ENCODE measurements at places on chromosomes 16 and 17. TPM values are rescaled to one million over a fixed set of nuclear protein-coding genes. Genes with fewer than 3 reads are reported as not detected.

Gene IL32
- 209 TPM for polyA plus RNA-seq

Gene ZG16
- polyA plus RNA-seq, result 0.22 TPM

Gene OTOP3
- not detected for polyA plus RNA-seq

Gene WNT9B
- polyA plus RNA-seq, result 0.22 TPM

Gene LRRC36
- 0.15 TPM for polyA plus RNA-seq

Gene MSLN
- polyA plus RNA-seq, result 14.2 TPM

Gene ACSM5
- 4.4 TPM for polyA plus RNA-seq

Gene CREBBP
- 17.3 TPM for polyA plus RNA-seq

Gene FOXN1
- polyA plus RNA-seq, result 0.01 TPM

Gene AGRP
- 0.09 TPM for polyA plus RNA-seq

Gene TMEM92
- polyA plus RNA-seq, result 1.4 TPM

Gene SYNGR3
- polyA plus RNA-seq, result 0.43 TPM

Gene WNK4
- 0.45 TPM for polyA plus RNA-seq

Gene GUCY2D
- 0.15 TPM for polyA plus RNA-seq

Gene CYB5D1
- 8.9 TPM for polyA plus RNA-seq

Gene ZCCHC14
- 6.6 TPM for polyA plus RNA-seq

Gene NOTUM
- polyA plus RNA-seq, result 0.03 TPM

Gene MYO15A
- polyA plus RNA-seq, result 0.45 TPM

Gene SRP68
- 49.5 TPM for polyA plus RNA-seq

Gene KCTD13
- 6.5 TPM for polyA plus RNA-seq

Gene SULT1A2
- 1.8 TPM for polyA plus RNA-seq

Gene PPM1E
- polyA plus RNA-seq, result 0.03 TPM

Gene KRT27
- polyA plus RNA-seq, result 2.9 TPM

Gene MARVELD3
- 0.56 TPM for polyA plus RNA-seq
